Hepatic stellate cell (primary cell): ENCODE measurements at places on chromosomes 11 and 22.
A peak's percentile ranks its signal among the peaks of the same experiment; 100 is the strongest.

DNA sequence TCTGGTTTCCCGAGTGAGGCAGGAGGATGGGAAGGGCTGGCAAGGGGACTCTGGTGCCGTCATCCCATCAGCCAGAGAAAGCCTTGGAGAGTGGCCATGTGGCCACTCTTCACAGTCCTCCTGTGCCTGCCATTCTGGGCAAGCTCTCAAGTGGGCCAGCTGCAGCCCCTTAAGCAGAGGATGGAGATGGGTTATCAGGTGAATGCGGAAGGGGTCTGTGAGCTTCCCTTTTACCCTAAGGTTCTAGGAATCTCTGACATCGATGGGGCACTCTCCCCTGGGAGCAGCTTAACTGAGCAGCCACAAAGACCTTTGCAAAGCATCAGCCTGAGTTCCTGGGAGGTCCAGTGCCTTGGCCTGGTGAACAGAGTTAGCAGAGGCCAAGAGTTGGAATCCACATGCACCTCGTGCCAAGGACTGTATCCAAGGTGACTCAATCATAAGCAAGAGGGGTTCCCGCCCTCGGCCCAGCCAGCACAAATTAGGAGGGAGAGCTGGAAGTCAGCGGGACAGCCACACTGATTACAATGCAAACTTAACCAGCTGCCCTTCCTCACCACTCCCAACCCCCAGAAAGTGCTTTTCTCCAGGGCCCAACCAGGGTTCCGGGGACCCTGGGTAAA lies 193.6 kb downstream of the BUD13 start:
- DNase-seq: no peak

DNA sequence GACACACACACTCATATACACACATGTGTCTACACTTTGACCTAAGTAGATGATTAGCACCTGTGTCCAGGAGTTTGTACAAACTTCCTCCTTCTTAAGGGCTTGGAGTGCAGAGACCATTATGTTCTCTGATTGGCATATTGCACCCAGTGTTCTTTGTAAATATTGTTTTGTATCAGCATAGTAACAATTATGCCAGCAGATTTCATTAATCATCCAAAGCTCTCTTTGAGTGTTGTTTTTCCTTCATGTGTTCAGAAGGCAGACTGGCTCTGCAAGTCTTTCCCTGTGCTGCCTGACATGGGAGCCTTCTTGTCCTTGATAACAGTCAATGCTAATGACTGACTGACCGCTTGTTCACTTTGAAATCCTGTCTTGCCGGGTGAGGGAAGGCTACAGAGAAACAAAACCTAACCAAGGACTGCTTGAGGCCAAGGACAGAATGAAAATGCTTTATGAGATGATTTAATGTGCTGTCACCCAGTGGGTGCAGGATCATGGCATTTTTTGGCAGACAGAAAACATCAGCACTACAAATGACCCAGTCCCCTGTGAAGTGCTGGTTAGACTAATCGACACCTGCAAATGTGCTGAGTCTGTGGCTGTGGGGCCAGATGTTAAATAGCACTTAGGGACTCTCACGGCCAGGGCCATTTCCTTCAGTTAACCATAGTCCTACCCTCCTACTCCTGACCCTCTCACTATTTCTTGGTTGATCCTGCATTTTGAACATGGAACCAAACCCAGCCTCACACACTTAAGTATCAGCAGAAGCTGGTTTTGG lies 6.6 kb upstream of the BARX2 start:
- no peak for DNase-seq

GRCh38 chr11:61293867-61294716 lies 1.0 kb downstream of the VWCE start:
- peak; percentile 76 for DNase-seq

GRCh38 chr11:1763336-1763795 lies 361 bp downstream of the CTSD start:
- no peak for DNase-seq
